ENCODE measurements at places on chromosomes 11 and 22.

GRCh38 chr22:25729016-25729995 is 12.7 kb upstream of the MYO18B start:
- no peak for DNase-seq

DNA sequence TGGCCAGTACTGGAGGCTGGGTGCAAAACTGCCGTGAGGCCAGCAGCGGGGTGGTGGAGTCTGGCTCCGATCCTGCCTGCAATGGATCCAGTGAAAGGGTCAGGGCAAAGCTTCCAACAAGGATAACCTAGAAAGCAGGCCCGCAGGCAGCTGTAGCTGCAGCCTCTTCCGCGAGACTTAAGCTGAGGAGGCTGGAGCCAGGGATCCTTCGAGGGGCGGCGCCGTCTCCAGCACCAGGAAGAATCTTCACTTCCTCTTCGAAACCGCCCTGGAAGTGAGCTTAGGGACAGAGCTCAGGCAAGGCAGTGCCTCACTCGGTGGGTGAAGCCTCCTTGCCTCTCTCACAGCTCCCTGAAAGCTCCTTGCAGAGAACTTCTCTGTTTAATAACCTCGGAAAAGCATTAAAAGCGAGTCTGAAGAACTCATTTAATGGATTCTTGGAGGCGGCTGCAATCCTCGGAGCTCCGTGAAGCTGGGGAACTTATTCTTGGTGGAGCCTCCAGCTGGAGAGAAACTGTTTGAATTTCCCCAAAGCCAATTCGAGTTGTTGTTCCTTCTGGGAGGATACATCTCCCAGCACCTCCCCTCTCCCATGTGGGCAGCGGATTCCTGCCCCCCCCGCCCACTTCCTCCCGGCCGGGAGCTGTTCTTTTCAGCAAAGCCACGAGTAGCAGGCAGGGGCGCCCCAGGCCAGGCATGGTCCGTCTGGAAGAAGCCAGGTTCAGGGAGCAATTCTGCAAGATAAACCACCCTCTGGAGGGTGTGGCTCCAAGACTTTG is 169.9 kb downstream of the CTTN start:
- peak; percentile 16 for DNase-seq

- peak; percentile 25 for DNase-seq
Measured at GRCh38 chr11:18749681-18750319, 23.8 kb upstream of the IGSF22 start.

- no peak for DNase-seq
Measured at GRCh38 chr11:104332110-104332509, 168.2 kb upstream of the PDGFD start.

- DNase-seq = no peak
Measured at GRCh38 chr11:92829121-92829520, 140.3 kb upstream of the MTNR1B start.

All from fibroblast of skin of left quadriceps (primary cell).